Panc1 (cell line): ENCODE measurements at places on chromosomes 7 and 10.

DNA sequence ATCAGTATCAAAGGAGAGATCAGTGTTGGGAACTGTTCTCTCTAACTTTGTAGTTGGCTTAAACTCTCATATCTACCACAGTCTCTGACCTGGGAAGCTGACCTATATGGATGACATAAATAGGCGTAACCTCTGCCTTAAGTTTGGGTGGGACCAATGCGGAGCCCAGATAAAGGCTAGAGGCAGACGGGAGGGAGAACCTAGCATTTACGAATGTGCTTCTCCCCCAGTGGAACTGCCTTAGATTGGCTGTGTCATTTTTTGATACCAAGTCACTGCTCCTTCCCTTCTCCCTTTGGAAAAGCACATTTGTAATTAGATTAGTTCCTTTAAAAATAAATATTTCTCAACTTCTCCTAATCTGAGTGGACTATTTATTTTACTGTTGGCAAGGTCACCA is 23.7 kb upstream of the LRRN3 start:
- no peak for DNase-seq

DNA sequence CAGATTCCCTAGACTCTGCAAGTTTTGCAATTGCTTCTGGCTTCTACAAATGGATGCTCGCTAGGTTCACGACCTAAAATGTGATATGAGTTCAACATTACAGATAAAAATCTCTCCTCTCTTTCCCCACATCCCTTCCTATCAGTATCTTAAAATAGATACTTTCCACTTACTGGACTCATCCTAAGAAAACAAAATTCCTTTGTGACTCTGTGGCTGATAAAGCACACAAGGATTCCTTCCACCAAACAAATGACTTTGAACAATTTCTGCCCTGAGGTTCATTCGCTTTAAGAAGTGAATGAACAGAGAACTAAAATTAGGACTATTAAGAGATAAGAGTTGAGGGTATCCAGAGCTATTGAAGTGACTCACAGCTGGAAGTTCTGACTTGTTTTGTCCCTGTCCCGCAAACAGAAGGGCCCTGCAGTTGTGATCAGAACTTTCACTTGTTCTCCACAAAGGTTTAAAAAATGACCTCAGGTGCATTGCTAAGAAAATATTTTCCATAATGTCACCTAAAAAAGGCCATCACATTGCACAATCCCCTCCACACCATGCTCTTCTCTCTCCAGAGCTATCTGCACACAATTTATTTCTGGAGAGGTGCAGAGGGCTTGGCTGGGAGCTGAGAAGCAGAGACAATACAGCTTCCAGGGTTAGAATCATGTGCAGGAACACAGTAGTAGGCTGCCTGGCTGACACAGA is 96.1 kb downstream of the PIP4K2A start:
- no peak for DNase-seq

DNA sequence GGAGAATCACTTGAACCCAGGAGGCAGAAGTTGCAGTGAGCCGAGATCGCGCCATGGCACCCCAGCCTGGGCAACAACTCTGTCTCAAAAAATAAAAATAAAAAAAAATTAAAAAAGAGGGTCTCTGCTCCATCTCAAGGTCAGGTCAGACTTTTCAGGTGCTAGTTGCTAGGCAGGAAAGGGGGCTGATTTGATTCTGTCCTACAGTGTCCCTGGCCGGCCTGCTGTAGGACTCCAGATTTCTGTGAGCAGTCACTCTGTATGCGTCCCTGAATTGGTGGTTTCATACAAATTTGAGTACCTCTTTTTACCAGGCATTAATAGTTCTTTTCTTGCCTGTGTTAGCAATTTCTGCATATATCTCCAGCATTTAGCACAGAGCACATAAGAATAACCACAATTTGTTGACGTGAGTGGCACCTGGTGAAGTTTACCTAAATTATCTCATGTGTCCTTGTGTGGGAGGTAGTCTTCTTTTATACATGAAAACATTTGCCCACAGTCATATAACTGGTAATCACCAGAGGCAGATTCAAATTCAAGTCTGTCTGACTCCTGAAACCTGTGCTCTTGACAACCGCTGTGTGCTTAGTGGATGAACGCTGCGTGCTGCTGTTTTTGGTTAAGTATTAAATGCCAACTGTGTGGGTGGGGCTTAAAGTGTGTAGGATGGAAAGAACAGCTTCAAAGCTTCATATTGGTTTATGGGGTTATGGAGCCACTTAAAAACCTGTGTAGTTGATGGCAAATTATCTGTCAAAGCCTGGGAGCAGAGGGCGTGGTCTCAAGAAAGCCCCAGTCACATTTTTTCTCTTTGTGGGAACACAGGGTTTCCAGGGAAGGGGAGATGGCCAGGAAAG is 3.2 kb upstream of the ZNF775 start:
- DNase-seq = no peak

- DNase-seq = no peak
These were observed 52.8 kb upstream of the DNAJB12 start for GRCh38 chr10:72407471-72407870.

GRCh38 chr10:95742485-95742884 is 13.5 kb upstream of the ENTPD1 start:
- no peak for DNase-seq

GRCh38 chr7:43076606-43077005 is 35.8 kb upstream of the HECW1 start:
- no peak for DNase-seq

DNA sequence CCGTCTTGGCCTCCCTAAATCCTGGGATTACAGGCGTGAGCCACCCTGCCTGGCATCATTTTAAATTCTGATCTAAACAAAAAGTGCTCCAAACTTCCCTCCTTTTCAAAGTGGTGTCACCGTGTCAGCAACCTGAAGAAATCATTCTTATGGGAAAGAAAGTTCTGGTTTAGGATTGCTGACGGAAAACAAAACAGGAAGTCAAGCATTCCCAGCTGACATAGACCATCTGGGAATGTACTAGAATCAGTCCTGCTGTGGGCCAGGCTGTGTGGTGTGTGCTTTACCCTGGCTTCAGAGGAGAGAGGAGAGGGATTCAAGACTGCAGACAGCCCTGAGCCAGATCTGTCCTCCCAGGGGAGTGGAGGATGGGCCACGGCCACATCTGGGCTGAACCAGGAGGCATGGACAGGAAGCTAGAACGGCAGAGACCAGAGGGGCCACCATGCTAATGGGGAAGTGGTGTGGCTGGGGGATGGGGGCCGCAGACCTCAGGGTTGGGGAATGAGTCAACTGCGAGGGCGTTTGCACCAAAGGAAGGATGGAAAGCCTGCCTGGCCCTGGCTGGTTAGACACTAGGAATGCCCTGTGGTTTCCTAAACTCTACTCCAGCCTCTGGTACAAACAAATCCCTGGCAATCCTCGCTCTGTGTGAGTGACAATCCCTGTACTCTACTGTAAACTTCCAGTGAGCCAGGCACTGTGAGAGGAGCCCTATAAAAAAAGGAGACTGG is 16.7 kb upstream of the CLIP2 start:
- DNase-seq = no peak

GRCh38 chr7:130187360-130187759 is 17.8 kb downstream of the TMEM209 start:
- no peak for DNase-seq

GRCh38 chr7:17787257-17787656 is 153.0 kb downstream of the SNX13 start:
- no peak for DNase-seq
